ENCODE measurements at places on chromosomes 4 and X.

DNA sequence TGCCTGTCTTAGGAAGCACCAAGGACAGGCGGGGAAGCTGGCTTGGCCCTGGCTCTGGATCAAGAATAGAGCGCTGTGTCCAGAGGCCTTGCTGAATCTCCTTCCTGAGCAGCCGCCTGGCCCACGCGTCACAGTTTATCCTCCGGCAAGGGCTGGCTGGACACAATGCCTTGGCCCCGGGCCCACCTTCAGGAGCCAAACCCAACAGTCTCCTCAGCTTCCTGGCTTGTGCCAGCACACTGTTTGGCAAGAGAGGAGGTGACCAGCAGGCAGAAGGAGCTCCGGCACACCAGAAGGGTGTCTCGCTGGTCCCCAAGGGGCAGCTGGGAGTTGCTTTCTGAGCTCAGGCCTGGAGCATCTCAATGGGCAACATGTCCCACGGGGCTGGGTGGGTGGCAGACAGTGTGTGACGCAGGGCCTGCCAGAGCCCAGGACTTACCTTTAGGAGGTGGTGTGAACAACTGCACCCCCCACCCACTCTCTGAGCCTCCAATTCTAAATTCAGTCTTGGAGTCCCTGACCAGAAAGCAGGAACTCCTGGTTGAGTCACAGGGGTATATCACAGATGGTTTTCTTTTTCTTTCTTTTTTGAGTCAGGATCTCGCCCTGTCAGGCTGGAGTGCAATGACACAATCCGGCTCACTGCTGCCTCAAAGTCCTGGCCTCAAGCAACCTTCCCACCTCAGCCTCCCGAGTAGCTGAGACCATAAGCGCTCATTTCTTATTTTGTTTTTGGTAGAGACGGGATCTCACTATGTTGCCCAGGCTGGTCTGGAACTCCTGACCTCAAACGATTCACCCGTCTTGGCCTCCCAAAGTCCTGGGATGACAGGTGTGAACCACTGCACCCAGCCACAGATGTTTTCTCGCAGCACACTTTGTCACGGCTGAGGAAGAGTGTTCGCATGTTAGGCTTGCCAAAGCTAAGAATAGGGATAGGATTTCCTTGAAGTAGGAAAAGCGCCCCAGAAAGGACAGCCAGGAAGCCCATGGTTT is 361.2 kb downstream of the BCOR start:
- no peak for DNase-seq

DNA sequence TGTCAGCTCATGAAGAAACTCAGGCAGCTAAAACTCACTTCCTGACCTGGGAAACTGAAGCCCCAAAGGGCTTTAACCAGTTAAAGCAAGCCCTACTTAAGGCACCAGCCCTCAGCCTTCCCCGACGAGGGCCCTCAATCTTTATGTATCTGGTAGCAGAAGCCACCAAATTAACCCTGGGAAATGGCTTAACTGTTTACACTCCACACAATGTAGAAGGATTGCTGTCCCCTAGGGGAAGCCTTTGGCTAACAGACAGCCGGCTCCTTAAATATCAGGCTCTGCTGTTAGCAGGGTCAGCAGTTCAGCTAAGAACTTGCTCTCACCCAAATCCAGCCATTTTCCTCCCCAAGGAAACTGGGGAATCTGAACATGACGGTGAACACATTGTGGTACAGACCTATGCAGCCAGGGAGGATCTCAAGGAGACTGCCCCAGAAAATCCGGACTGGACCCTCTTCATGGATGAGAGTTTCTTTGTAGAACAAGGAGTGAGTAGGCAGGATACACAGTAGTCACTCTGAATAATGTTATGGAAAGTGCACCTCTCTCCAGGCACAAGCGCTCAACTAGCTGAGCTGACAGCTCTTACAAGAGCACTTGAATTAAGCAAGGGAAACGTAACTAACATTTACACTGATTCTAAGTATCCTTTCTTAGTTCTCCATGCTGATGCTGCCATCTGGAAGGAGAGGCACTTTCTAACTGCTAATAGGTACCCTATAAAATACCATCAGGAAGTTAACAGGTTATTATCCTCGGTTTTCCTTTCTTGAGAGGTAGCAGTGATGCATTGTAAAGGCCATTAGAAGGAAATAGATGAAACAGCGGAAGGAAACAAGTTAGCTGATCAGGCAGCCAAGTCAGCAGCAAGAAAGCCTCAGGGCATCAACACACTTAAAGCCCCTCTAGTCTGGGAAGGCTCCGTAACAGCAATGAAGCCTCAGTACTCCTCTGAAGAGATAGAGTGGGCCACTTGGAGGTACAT is 9.6 kb upstream of the NAF1 start:
- no peak for DNase-seq

DNA sequence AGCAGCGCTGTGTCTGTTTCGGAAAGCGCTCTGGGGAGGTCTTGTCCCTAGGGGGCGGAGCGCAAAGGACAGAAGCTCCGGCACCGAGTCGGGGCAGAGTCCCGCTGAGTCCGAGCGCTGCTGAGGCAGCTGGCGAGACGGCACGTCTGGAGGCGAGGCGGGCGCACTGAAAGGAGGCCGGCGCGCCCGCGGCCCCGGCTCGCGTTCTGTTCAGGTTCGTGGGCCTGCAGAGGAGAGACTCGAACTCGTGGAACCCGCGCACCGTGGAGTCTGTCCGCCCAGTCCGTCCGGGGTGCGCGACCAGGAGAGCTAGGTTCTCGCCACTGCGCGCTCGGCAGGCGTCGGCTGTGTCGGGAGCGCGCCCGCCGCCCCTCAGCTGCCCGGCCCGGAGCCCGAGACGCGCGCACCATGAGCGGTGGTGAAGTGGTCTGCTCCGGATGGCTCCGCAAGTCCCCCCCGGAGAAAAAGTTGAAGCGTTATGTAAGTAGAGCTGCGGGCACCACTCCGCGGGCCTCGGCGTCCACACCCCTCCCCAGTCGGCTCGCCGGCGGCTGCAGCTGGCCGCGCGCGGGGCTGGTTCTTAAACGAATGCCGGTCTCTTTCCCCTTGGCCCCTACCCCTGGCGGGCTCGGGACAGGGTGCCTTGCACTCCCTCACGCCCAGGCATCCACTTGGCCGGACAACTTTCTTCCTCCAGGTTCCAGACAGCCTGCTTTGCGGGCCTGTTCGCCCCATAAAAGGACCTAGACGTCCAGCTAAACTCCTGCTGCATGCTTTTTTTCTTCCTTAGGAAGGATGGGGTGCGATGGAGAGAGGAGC is at the start of gene GAB1:
GAB1 (plus strand) TSS at position 96 of the 819 bp plus-strand sequence; CDS start at position 409, 313 bp downstream.
- no peak for DNase-seq

GRCh38 chr4:76883147-76883546 is 14.8 kb downstream of the SOWAHB start:
- no peak for DNase-seq

- no peak for DNase-seq
These were observed 2.6 kb downstream of the TMEM35A start for GRCh38 chrX:101081231-101081630.

GRCh38 chr4:140448830-140449229 is 21.4 kb upstream of the CLGN start:
- no peak for DNase-seq

All from CD4-positive, alpha-beta T cell treated with Interleukin-17A for 4 hours (primary cell).